ENCODE measurements at places on chromosomes 1 and 21.

DNA sequence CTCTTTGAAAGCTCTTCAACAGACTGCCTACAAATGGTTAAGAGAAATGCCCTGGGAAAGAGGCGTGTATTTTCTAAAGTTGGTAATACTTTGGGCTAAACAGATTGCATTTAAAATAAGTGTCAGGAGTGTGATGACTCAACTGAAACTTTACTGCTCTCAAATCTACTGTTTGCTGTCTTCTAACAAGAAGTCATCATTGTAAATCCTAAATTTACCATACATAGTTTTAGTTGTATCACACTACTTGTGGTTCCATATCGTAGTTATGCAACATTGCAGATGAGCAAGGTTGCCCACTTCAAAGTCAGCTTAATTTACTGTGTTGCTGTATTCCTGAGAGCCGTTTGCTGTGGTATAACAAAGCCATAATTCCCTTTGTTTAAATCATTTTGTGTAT lies 59.6 kb downstream of the RGS21 start:
- DNase-seq, result no peak

GRCh38 chr1:227924833-227925574 lies 22.7 kb downstream of the WNT9A start:
- no peak for DNase-seq

GRCh38 chr1:34984435-34984792 lies 733 bp downstream of the TMEM35B start:
- peak; percentile 48 for DNase-seq

DNA sequence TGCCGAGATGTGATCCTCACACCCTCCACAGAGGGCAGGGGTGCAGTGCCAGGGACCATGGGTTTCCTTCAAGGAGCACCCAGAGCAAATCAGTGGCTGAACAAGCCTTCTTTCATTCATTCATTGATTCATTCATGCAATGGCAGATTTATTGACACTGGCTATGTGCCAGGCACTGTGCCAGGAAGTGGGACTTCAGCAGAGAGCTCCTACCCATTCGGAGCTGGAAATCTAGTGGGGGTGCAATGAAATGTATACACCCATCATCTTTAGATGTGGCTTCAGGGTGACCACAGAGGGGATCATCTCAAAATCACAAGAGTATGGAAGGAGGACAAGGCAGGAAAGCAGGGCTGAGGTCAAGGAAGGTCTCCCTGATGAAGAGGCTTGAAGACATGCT lies 18.9 kb downstream of the SLC6A9 start:
- DNase-seq, result no peak

GRCh38 chr1:170711682-170712081 lies 47.8 kb downstream of the PRRX1 start:
- no peak for DNase-seq

DNA sequence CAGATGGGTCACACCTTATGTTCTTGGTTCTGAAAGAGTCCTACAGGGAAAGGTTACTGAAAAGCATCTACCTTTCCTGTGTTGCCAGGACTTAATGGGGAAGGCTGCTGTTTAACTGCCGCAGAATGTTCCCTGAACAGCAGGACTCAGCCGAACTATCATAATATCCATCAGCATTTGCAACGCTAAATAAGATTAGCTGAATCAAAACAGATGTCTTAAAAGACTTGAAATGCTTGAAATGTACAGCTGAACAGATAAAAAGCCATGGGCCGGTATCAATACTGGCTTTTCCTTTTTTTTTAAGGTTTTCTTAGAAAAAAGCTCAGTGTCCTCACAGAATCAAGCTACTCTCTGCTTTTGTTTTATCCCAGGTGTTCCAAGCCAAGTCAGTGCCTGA lies 19.7 kb upstream of the ATP13A2 start:
- DNase-seq, result no peak

GRCh38 chr1:6971048-6971447 lies 185.8 kb downstream of the CAMTA1 start:
- DNase-seq, result no peak

DNA sequence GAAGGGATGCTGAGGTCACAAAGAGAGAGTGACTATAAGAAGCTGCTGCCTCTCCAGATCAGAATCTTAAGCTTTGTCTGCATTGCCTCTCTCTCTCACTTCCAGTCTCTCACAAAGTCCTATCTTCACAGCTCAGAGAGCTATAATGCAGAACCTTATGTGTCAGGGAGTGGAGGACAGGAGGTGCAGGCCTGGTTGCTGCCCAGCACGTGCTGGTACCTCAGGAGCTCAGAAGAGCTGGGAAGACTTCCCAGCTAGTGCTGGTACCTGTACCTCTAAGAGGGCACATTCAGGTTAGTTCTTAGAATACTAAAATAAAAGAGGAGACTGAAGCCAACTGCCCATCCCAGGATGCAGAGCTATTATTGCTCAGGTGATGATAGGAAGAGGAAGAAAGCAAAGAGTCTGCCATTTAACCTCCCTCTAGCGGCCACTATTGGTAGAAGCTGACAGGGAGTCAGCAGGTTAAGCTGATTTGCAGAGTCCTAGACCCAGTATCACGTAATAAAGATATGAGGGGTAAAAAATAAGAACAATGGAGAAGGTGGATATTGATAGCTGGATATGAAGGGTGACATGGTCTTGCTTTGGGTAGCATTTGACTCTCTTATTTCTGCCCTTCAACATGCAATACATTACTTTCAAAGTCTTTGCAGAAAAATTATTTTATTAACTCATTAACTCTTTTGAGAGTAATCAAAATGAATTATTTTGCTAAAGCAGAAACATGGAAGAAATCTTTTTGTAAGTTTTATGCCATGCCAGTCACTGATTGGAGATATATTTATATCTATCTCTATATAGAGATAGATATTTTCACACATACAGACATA lies 138.1 kb upstream of the HMCN1 start:
- DNase-seq, result peak; percentile 72

GRCh38 chr1:81032973-81033425 lies 767.7 kb upstream of the ADGRL2 start:
- DNase-seq, result no peak

- no peak for DNase-seq
Observed at GRCh38 chr1:17904290-17904689, 149.2 kb downstream of the ACTL8 start.

- DNase-seq, result no peak
Observed at GRCh38 chr1:53893999-53894636, at the start of gene DIO1. Gene DIO1 (plus strand): TSS chr1:53894187. CDS start chr1:53894211, 24 bp downstream.

DNA sequence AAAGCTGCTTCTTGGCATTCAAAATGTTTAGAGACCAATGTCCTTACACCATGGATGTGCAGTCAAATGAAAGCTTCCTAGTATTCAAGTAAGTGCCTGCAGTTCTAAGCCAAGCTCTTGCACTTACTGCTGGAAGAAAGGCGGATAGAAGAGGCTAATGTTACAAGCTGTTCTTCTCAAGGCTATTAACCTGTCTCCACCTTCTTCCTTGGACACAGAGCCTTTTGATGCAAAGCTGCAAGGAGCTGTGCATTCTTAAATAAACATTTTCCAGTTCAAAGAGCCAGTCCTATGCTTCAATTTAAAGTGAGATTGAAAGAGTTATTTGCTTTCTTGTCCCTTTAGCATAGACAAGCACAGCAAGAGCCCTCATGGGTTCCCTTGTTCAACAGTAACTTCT lies 167.9 kb upstream of the RUNX1 start:
- no peak for DNase-seq

- peak; percentile 76 for DNase-seq
Observed at GRCh38 chr1:113835686-113836290, 23.5 kb upstream of the RSBN1 start.

- peak; percentile 16 for DNase-seq
Observed at GRCh38 chr1:91450260-91450659, 45.6 kb upstream of the HFM1 start.

GRCh38 chr1:80917225-80917624 lies 883.5 kb upstream of the ADGRL2 start:
- DNase-seq, result no peak

DNA sequence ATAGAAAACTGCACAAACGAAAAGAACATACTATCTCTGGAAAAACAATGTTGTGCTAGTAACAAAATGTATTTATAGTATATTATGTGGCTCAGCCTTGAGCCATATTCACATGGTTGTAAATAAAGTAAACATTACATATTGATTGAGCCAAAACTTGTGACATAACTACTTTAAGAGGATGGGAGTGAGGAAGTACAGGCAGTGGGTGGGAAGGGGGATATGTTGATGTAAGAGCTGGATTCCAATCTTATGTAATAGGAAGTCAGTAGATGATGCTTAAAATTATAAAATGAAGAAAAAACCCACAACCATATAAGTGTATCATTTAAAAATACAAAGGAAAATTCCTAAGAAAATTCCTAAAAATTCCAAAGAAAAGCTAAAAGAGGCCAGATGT lies 42.7 kb downstream of the RHOU start:
- DNase-seq, result no peak

- DNase-seq, result peak; percentile 8
Observed at GRCh38 chr21:36636016-36636415, 62.9 kb upstream of the SIM2 start.

- no peak for DNase-seq
Observed at GRCh38 chr21:30146558-30147282, 19.9 kb downstream of the CLDN17 start.

DNA sequence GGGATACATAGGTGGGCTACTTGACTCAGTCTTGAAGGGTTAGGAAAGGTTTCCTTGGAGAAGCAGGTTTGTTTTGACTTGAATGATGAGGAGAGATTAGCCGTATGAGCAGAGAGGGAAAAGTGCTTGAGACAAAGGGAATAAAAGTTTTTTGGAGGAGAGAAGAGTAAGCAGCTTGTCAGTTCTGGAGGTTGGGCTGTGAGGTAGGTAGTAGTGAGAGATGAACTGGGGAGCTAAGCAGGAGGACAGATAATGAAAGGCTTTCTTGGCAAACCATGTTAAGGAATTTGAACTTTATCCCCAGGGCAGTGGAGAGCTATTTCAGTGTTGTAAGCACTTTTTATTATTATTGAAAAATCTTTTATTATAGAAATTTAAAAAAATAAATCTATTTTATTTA lies 3.6 kb downstream of the OSBPL9 start:
- DNase-seq, result no peak

GRCh38 chr1:2981981-2982614 lies 39.2 kb upstream of the ACTRT2 start:
- DNase-seq, result no peak

- DNase-seq, result peak; percentile 28
Observed at GRCh38 chr21:37799211-37800056, 116.8 kb downstream of the KCNJ6 start.

GRCh38 chr1:168271636-168272035 lies 9.0 kb upstream of the TBX19 start:
- no peak for DNase-seq

DNA sequence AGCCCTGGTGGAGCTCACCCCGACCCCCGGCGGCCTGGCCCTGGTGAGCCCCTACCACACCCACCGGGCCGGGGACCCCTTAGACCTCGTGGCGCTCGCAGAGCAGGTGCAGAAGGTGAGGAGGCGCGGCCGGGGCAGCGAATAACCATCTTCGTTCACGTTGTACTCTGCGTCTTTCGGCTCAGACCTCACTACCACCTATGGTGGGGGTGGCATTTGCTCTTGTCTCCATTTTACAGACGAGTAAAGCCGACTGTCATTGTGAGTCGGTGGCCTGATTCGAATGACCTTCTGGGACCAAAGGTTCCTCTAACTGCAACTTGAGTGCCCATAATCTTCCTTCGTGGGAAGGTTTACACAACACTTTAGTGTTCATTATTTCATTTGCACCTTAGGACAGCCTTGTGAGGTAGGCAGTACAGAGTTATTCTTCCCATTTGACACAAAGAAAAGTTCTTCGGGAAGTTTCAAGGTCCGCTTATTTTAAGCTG lies 506 bp downstream of the C1orf50 start:
- peak; percentile 20 for DNase-seq

DNA sequence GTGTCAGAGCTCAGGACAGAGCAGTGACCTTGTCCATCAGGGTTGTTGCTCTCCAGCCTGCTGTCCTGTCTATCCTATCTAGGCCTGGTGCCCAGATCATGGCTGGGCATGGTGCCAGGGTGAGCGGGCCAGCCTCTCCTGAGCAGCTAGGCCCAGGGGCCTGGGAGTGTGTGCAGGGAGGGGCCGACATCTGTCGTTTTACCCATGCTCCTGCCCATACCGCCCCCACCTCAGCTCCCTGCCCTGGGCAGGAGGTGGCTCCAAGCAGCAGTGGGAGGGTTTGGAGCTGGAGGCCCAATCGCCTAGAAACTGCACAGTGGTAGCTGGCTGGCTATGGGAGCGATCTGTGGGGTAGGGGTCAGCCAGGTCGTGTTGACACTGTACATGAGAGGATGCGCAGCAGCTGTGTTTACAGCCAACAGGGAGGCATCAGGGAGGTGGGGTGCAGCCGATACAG lies 6.5 kb downstream of the INSRR start:
- peak; percentile 80 for DNase-seq

GRCh38 chr1:51946300-51946699 lies 44.2 kb downstream of the RAB3B start:
- peak; percentile 26 for DNase-seq
